ENCODE measurements at places on chromosomes 12 and 14.
A peak's percentile ranks its signal among the peaks of the same experiment; 100 is the strongest.

- no peak for DNase-seq
Measured at GRCh38 chr12:46657453-46658411, 168.1 kb downstream of the SLC38A4 start.

GRCh38 chr14:39319381-39319780, 85.7 kb downstream of the MIA2 start:
- DNase-seq, result no peak

DNA sequence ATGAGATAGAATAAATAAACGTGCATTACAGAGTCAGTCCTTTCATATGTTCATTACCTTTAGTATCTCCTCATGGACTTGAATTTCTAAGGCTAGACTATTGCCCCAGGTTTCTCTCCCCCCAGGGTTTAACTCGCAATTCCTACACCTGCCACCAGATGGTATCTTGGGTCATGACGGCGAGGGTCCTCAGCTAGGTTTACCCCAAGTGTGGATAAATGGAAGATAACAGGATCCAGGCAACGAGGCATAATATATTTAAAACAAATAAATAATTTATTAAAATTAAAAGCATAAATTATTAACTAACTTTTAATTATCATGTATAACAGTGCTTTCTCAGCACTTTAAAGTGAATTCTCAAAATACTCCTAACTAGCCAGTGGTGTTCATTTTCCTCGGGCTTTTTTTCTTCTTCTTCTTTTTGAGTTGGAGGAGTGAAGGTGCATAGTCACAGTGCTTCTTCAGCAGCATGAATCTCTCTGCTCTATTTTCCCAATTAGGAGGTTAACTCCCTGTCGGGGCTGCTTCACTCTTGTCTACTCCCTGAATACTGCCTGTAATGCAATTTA, 243.5 kb upstream of the CAND1 start:
- DNase-seq, result no peak

DNA sequence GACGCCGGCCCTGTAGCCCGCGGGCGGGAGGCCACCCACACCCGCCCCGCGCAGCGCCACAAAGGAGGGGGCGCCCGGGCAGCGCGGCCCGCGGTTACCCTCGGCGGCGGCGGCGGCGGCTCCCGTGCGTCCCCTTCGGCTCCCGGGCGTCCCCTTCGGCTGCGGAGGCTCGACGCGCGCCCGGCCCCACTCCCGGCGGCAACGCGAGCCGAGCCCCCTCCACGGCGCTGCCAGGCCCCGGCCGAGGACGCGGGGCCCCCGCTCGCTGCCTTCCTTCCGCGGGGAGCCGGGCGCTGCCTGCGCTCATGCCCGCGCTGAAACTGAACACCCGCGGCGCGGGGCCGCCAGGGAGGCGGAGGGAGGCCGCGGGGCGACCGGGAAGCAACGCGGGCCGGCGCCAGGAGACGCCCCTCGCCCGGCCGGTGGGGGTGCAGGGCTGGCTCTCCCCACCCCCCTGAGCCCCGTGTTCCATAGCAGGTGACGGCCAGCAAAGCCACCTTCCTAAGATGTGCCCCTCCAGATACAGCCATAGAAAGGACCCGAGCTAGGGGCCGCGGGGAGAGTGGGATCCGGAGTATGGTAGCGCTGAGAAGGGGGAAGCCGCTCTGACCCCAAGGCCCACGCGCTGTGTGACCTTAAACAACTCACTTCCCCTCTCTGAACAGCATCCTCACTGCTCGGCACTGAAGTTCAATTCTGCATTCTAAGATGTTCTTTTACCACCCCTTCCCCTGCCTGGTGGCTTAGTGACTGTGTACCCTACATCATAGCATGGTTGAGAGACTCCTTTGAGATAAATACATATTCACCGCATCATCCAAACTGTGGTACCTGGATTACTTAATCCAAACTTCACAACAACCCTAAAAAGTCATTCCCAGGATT, 42.8 kb downstream of the KDM2B start:
- DNase-seq, result peak; percentile 45

Data from NCI-H510A (cell line).